ENCODE measurements at places on chromosomes 3 and 15. TPM values are rescaled to one million over a fixed set of nuclear protein-coding genes. Genes with fewer than 3 reads are reported as not detected.

DNA sequence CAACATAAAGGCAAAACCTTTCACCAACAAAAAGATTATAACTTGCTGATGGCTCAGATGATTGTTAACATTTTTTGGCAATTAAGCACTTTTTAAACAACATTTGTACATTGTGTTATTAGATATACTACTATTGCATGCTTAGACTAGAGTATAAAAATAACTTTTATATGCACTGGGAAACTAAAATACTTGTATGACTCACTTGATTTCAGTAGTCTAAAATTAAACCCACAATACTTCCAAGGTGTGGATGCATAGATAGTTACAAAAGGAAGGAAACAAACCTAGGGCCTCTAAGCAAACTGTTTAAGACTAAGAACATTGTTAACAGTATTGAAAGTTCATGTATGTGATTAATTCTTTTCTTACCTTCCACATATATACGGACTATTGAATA lies 1521.5 kb downstream of the OTOL1 start:
- no peak for DNase-seq

DNA sequence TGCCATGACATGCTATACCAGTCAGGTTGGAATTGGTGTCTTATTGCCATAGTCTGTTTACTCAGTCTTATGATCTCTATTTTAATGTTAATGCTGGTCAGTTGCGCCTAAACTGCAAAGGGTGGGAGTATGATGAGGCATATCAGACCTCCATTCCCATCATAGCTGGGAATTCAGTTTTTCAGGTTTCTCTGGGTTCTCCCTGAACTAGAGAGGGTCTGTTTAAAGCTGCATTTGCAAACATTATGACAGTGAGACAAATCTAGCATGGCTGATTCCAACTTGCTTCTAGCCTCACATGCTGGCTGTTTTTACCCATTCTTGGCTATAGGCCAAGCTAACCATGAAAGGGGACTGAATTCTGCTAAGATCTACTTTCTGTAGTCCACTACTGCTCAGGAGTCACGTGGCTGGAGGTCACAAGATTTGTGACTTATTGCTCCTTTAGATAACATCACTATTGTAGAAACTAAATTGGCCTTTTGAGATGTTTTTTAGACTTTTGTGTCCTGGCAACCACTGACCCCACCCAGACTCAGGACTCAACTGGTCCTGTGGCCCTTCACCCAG lies 96.5 kb downstream of the TGFBR2 start:
- no peak for DNase-seq

ATP8B4 gene
- polyA plus RNA-seq, result 3.9 TPM

SENP5 gene
- 16.3 TPM for polyA plus RNA-seq

GRCh38 chr15:68783226-68784058 lies 37.3 kb downstream of the ANP32A start:
- no peak for DNase-seq

ZSCAN2 gene
- 29.4 TPM for polyA plus RNA-seq

SLC9A9 gene
- polyA plus RNA-seq, result 6.1 TPM

GRCh38 chr3:66577426-66578203 lies 76.8 kb upstream of the LRIG1 start:
- DNase-seq, result no peak

XCR1 gene
- 0.53 TPM for polyA plus RNA-seq

DNA sequence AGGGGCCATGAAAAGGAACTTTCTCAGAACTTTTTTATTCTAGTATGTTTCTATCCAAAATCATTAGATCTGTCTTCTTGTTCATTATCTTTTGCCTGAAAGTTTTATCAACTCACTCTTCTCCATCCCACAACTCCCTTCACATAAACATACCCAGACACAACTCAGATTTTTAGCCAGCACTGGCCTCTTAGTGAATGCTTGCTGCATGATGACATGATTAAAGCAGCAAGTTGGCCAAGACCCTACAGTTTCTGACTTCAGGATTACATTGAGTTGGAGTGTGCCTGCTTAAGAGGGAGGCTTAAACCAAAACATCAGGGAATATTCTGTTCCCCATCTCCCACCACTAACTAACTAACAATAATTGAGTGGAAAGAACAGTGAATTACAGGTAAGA lies 38.1 kb downstream of the PLSCR2 start:
- no peak for DNase-seq

- DNase-seq, result no peak
These were observed 108.3 kb upstream of the UBE2E1 start for GRCh38 chr3:23697416-23697815.

DNA sequence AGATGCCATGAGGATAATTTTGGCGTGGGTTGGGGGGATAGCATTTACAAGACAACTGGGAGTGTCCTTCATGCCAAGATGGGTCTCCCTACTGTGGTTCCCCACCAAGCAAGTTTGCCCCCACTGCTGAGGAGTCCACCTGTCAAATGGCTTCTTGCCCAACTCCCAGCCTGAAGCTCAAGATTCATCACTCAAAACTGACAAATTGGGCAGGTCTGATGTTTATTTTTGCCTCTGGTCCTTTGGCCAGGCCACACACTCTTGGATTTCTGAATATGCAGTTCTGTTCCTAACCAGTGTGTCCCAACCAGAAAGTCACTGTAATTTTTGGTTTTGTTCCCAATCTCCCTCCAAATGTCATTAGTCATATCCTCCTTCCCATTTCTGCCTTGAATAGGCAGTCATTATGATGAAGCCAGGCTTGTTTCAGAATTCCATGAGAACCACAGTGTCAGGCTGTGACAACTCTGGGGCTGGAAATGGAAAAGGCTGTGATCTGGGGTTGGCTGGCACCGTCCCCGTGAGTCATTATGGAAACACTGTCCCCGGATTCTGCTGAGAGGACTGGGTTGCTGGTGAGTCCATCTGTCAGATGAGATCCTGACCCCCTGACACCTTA lies 29.3 kb upstream of the MEF2A start:
- no peak for DNase-seq

SAMMSON gene
- polyA plus RNA-seq, result not detected

- DNase-seq, result no peak
These were observed 80.1 kb downstream of the EBLN2 start for GRCh38 chr3:73141525-73141924.

GOLGA8J gene
- 1.4 TPM for polyA plus RNA-seq

DNA sequence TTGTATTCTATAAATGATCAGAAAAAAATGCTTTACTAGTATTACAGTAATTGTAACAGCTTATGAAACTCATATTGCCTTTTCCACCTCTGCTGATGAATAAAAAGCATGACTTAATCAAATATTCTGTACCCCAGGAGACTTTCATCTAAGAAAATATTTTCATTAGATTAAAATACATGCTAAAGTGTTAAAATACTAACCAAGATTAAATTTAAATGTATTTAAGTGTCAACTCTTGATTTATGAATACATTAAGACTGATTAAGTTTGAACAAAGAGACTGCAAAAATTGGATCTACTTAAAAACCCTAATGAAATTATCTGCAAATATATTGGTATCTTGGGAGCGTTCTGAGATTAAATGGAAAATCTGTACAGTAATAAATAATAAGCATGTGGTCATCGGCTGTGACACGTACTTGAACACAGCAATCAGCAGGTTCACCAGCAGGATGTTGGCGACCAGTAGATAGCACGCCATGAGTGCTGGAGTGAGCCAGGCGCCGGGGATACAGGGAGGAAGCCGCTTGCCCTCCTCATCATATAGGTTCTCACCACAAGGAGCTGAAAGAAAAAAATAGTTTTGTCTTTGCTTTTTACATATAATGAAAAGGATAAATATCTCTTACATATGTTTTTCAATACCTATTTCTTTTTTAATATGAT lies 36.6 kb upstream of the MTMR10 start:
- DNase-seq, result no peak

- no peak for DNase-seq
These were observed 37.7 kb upstream of the FGD5 start for GRCh38 chr3:14780927-14781507.

GRCh38 chr3:118884748-118885206 lies 149.9 kb downstream of the IGSF11 start:
- peak; percentile 15 for DNase-seq

GRCh38 chr15:98727115-98728040 lies 79.0 kb downstream of the IGF1R start:
- peak; percentile 60 for DNase-seq

GRCh38 chr3:174330303-174330702 lies 528.8 kb upstream of the NAALADL2 start:
- no peak for DNase-seq

CEP63 gene
- 36.8 TPM for polyA plus RNA-seq

DNA sequence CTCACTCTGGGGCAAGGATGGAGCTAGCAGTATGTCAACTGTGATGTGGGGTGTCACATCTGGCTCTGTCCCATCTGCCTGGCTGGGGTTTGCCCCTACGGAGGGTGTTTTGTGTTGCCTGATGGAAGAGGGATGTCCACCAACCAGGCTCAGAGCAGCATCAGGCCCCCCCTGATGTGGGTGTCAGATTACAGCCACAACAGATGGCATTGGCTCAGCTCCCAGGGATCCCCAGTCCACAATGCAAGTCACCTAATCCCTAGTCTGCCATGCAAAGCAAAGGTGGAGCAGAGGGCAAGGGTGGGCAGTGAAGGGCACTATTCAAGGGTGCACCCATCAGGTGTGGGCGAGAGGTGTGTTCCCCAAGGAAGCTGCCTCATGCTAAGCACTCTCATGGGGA lies 48.9 kb upstream of the AMOTL2 start:
- DNase-seq, result no peak

DNA sequence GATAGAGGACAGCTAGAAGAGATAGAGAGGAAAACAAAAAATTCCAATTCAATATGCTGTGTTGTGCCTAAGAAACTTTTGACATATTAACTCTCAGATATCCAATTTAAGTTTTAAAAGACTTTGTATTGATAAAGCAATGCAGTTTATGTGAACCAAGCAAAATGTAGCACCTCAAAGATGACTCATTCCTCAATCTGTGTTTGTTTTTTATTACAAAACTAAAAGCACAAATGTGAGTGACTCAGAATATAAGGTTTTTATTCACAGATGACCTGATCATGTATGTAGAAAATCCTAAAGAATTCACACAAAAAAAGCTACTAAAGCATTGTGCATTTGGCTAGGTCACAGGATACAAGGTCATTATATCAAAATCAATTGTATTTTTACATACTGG lies 11.1 kb downstream of the HCLS1 start:
- DNase-seq, result no peak

DNA sequence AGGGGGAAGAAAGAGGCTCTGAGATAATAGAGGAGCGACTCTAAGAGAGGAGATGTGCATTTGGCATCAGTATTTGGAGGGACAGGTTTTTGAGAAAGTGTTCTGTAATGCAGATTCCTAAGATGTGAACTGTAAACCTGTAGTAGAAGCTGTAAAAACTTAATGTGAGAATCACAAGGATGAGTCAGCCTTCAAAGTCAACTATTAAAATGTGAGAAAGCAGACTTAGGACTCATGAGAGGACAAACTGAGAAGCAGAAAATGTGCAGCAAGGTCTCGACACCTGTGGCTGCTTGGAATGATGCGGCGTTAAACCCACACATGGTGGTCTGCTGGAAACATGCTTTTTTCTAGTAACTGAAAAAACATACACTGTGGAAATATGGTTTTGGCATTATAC lies 36.0 kb downstream of the USP13 start:
- no peak for DNase-seq

- no peak for DNase-seq
These were observed 10.6 kb upstream of the PRKCI start for GRCh38 chr3:170211668-170212067.

DNA sequence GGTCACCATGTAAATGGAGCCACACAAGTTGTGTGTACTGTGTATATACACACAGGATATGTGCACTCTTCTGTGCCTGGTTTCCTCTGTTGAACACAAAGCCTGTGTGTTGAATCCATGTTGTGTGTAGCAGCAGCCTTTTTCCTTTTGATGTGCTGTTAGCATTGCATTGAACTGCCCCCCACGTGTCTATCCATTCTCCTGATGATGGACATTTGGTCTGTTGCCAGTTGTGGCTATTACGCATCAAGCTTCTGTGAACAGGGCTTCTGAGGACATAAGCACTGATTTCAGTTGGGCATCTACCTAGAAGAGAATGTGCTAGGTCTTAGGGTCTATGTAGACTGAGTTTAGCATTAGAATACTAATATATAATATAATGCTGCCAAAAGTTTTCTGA lies 77.4 kb downstream of the LSM3 start:
- DNase-seq, result no peak

DNA sequence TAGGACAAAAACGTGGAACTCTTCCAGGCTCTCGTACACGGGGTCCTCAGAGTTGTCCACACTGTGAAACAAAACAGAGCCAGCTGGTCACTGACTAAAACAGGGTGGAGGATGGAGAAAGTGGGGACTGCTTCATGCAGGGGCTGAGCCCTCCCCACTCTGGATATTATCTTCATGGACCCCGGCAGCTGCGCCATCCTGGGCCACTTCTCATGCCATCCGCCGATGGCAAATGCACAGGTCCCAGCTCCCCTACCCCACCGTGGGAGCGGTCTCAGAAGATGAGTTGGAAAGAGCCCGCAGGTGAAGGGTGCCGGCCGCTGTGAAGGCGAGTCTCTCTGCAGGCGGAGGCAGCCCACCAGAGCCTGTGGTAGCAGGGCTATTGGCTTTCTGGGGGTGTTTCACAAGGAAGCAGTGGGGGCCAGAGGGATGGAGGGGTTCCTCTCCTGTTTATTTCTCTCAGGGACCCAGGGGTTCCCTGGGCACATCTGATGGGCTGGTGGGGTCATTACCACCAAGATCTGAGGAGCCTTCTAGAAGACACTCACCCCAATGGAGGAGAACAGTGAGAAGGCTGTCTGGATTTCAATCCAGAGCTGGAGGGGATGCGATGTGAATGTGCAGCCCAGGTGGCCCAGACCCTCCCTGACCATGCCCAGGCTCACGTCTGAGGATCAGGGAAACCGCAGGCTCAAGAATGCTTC lies 177.3 kb downstream of the KLF13 start:
- DNase-seq, result no peak

USP4 gene
- polyA plus RNA-seq, result 56.2 TPM

TAGLN3 gene
- 1.9 TPM for polyA plus RNA-seq

ATR gene
- polyA plus RNA-seq, result 21.6 TPM

SYNM gene
- polyA plus RNA-seq, result 2.2 TPM

- DNase-seq, result no peak
These were observed 127.4 kb downstream of the TIGIT start for GRCh38 chr3:114421204-114421603.

CLSTN2 gene
- 1.9 TPM for polyA plus RNA-seq

DNA sequence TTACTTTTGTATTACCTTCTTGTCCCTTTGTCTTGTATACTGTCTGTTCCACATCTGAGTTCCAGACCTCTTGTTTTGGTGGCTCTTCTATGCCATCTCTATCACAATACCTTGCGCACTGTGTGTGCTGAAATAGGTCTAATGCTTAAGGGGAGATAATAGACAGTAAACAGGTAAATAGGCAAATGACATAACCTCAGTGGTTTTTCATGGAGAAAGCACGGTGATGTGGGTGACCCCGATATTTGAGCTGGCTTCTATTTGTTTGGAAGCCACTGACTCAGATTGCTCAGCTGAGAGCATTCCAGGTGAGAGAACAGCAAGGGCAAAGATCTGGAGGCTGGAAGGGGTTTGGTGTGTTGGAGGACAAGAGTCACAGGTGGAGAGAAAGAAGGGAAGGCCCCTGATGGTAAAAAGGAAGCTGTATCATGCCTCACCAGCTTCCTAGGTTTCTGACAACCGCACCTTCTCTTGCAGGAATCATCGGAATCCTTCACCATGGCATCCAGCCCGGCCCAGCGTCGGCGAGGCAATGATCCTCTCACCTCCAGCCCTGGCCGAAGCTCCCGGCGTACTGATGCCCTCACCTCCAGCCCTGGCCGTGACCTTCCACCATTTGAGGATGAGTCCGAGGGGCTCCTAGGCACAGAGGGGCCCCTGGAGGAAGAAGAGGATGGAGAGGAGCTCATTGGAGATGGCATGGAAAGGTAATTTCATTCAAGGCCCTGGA lies 795 bp downstream of the MCM2 start:
- DNase-seq, result no peak
